ENCODE measurements at places on chromosomes 3 and 15.

- no peak for DNase-seq
These were observed 60.1 kb upstream of the PRR23E start for GRCh38 chr3:127132876-127133275.

DNA sequence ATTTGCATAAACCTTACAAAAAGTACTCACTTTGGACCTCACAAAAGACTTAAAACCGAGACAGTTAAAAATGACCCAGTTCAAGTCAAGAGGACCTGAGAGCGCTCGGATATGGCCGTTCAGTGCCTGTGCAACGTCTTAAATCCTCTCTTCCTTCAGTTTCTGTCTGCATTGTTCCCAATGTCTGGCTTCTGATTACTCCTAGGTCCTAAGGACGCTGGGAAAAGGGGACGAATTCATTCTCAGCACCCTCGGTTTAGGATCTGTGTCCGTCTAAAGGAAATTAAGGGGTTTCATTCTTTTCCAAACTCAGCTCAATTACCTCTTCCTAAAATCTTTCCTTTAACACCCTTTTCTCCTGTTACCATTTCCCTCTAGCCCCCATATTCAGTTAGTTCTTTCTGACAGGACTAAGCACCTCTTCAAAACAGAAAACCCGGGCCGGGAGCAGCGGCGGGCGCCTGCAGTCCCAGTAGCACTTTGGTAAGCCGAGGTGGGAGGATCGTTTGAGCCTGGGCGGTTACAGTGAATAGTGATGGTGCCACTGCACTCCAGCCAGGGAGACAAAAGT is 970 bp downstream of the DPPA4 start:
- peak; percentile 10 for DNase-seq

GRCh38 chr3:111568911-111569310 is 26.2 kb downstream of the ZBED2 start:
- DNase-seq, result no peak

DNA sequence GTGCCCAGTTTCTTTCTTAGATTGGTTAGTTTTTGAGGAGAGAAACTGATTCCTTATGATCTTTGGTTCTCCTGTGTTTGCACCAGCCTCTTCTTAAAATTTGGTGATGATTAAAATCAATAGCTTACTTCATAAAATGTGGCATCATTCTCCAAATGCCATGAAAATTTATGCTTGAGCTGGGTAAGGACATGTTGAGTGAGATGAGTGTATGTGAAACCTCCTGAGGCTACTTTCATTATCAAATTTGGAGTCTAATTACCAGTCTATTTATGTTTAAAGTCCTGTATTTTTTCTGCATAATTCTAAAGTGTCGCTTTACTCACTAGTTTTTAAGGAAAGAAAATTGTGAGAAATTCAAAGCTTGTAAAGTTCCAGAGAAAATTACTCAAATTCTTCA is 102.1 kb downstream of the DIPK2A start:
- DNase-seq, result no peak

DNA sequence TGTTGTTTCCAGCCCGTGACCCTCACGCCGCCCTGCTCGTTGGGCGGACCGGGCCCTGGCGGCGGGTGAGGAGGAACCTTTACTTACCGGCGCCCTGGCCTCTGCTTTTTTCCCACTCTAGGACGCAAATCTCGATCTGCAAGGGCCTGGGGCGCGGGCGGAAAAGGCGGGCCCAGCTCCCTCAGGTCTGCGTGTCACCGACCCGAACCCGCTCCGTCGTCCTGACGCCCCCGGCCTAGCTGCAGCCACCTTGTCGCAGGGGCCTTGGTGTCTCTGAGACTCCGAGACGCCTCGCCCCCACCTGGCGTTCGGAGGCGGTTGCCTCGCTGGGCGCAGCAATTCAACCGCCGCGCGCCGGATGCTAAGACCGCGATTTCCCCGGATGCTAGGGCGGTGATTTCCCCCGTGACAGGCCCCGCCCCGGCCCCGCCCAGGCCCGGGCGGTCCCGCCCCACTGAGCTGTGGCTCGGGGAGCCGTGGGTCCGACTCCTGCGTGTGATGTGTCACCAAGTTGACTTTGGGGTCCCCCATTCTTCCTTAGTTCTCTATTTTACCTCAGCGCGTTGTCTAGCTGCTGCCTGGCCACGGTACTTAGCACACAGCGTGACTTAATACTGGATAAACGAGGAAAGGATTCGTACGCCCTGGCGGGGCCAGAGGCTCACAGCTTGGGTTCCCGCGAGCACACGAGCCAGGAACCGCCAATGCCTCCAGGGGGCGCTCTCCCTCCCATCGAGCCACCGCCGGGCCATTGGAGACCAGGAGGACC is at the start of gene RPL39L:
RPL39L (minus strand) TSS at position 371 of the 769 bp plus-strand sequence. CDS start 18,196 bp downstream, outside the sequence.
- DNase-seq, result peak; percentile 94

- DNase-seq, result no peak
These were observed 2.1 kb downstream of the PDE8A start for GRCh38 chr15:84983711-84984110.

DNA sequence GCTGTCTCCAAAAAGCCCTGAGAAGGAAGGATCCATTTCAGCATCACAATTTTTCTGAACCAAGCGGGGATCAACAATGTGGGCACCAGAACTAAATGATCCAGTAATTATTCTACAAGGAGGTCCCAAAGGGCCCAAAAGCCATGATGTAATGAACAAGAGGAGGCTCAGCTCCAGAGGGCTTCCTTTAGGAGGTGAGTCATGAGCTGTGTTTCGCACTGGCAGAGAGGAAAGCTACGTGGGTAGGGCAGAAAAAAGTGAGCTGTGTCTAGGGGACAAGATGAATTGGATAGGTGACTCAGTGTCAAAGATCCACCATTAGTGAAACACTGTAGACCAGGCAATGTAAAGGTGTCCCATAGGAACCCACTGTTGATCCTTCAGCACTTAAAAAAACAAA is 113.4 kb downstream of the RORA start:
- DNase-seq, result no peak

- no peak for DNase-seq
These were observed 2.0 kb downstream of the MGLL start for GRCh38 chr3:127820221-127820825.

- no peak for DNase-seq
These were observed 21.9 kb downstream of the PIK3CB start for GRCh38 chr3:138812806-138813205.

DNA sequence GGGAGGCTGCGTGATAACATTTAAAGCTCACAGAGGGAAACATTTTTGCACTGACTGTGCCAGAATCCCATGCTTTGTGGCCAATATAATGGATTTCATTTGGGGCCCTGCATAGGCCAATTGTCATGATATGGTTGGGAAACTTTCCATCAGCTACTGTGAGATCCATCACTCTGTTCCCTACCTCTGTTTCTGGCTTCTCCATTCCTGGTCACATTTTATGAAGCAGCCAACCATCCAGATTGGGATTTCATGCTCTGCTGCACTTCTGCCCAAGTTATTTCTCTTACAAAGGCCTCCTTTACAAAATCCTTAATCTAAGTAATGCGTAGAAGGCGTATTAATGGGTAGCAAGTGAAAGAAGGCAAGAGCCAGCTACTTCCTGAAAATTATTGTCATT is 221.1 kb downstream of the LRTM1 start:
- DNase-seq, result no peak

- DNase-seq, result no peak
These were observed 145.1 kb downstream of the GHSR start for GRCh38 chr3:172303181-172303580.

DNA sequence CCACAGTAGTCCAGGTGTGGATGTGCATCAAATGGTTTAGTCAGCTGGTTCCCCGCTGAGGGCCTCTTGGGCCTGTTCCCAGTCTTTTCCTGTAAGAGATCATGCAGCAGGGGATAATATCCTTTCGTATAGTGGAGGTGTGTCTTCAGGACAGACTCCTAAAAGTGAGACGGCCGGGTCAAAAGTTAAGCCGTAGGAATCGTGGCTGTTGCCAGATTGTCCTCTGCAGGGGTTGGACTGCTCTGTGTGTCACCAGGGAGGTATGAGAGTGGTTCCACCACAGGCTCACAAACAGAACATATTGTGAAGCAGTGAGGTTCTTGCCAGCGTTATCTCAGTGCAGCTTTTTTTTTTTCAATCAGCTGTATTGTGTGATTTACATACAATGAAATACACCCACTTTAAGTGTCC is 95.0 kb downstream of the VGLL4 start:
- DNase-seq, result no peak

DNA sequence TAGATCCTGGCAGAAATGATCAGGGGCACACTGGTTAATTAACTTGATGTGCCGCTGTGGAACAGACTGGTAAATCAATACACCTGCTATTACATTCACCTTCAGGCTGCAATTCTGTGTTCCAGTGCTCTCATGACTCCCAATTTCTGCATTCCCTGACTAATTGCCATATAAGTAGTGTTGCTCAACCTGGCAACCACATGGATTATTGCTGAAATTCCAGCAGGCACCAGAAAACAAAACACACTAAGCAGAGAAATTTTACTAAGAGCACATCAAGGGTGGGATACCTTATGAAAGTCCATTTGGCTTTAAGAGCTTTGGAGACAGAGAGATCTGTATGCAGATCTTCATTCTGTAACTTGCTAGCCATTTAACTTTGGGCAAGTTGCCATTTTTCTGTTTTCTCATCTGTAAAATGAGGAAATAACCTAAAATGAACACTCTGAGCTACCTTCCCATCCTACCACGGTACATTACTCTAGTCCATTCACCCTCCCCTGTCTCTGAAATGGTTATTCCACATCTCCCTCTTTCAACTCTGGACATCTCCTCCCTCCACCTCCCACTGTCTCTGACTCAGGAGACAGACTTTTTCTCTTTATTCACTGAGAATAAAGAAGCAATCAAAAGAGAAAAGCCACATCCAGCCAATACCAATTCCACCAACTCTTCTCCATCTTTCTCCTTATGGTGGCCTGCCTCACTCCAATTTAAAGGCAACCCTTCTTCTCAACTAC is 54.6 kb downstream of the STAC start:
- no peak for DNase-seq

- DNase-seq, result no peak
These were observed 10.6 kb downstream of the FAM107A start for GRCh38 chr3:58566398-58567250.

- DNase-seq, result no peak
These were observed 4.1 kb downstream of the CXCR6 start for GRCh38 chr3:45947361-45947760.

DNA sequence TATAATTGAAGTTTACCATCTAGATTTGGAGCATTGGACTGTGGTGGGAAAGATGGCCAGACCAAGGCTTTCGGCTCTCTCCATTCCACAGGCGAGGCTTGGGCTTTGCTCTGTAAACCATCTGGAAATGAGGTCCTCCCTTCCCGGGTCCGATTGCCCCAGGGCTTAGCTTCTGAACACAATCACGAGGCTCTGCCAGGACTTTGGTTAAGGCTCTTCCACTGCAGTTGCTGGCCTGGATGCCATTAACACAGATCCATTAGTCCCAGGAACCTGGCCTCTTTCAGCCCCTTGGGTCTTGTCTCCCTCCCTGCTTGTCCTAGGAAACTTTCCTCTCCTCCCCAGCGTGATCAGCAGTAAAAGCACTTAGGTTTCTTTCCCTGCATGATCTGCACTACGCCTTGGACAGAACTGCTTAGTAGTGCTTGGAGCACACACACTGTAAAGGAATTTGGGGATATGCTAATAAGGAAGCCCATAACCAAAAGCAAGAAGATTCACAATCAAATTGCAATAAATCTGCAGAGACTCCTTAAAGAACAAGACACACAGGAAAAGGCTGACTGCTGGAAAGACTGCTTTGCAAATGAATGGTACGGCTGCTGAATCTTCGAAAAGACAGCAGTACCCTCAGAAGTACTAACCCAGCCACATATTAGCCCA is 154.3 kb downstream of the ECT2 start:
- no peak for DNase-seq

DNA sequence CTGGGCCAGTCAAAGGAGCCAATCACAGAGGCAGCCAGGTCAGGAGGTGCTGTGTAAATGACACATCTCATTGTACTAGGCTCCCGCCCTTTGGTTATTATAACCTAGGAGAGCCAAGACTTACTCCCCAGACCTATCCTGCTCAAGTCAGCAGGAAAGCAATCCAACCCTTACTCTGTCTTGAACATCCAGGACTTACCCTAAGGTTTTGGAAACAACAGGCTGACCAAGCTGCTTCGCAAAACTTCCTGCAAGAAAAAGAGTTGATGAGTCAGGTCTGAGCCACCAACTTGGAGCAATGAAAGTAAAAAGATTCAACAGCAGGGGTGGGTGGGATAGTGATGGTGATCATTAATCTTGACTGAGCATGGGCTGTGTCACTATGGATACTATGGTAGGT is 144.4 kb downstream of the MYLK start:
- no peak for DNase-seq

DNA sequence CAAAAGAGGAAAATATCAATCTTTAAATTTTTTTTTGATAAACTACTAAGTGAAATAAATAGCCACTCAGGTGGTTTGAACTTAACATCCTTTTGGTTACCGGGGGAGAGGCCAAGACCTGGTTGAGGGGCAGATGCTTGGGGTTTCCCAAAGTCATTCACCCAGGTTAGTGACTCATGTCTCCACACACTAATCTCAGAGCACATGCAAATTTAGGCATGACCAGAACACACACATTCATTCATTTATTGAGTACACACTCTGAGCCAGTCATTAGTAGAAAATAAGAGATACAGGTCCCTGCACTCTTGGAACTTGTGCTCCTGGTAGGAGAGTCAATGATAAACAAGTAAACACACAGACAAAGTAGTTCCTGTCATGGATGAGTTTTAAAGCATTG is 7.3 kb downstream of the ILDR1 start:
- DNase-seq, result no peak

- DNase-seq, result no peak
These were observed 91.1 kb downstream of the MSL2 start for GRCh38 chr3:136105044-136105443.

DNA sequence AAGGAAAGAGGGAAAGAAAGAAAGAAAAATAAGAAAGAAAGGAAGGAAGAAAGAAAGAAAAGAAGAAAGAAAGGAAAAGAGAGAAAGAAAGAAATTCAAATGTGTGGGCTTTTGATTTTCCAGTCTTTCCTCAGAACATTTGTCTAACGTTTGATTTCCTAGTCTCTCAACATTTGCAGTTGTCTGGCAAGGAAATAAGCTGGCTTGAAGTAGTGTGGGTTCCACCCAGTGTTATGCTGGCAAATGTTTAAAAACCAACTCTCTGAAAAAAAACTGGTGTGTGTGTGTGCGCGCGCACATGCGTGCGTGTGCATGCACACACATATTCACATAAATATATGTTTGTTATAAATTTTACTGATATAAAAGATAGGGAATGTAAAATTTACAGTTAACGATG is 54.6 kb upstream of the C3orf49 start:
- DNase-seq, result no peak

GRCh38 chr3:107117922-107118536 is 259.2 kb upstream of the CCDC54 start:
- DNase-seq, result no peak

GRCh38 chr3:19734453-19734852 is 199.6 kb downstream of the EFHB start:
- no peak for DNase-seq

GRCh38 chr3:158652463-158652862 is 8.1 kb downstream of the GFM1 start:
- no peak for DNase-seq

DNA sequence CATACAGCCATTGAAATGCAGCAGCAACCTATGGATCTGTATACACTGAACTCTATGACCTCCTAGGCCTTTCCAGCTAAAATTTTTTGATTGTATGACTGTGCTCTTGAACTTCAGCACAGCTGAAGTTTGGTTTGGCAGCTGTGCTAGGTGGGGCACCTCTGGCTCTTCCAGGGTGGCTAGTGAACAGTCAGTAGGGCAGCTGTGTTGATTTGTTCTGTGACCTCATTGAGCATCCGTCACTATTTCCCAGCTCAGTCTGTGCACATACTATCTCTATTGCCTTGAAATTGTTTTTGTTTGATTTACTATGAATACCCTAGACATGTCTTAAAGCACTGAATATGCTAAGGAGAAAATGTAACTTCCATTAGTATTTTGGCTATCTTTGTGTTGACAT is 363.2 kb upstream of the NAALADL2 start:
- no peak for DNase-seq

Data from activated T-cell treated with anti-CD3 and anti-CD28 coated beads for 48 hours (primary cell).